ENCODE measurements at places on chromosomes 5 and 9.
A peak's percentile ranks its signal among the peaks of the same experiment; 100 is the strongest.

GRCh38 chr5:36870399-36871040 is 6.0 kb upstream of the NIPBL start:
- no peak for DNase-seq

GRCh38 chr9:97627624-97628023 is 5.5 kb downstream of the TSTD2 start:
- no peak for DNase-seq

DNA sequence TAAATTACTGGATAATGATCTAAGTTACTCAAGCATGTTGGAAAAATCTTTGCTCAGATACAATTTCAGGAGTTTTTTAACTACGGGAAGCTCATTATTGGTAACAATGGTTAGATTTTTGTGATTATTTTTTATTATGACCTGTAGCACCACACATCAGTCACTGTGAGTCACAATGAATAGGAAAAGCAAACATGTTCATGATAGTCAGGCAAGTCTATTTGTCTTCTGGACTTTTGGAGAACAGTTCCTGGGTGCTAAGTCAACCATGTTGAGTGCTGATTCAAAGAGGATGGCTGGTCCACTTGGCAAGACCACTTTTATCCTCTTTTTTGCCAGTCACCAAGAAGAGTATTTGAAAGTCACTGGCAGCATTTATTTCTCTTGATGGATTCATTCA is 403.2 kb downstream of the KIF4B start:
- no peak for DNase-seq

GRCh38 chr5:1997640-1998347 is 115.1 kb upstream of the IRX4 start:
- no peak for DNase-seq

DNA sequence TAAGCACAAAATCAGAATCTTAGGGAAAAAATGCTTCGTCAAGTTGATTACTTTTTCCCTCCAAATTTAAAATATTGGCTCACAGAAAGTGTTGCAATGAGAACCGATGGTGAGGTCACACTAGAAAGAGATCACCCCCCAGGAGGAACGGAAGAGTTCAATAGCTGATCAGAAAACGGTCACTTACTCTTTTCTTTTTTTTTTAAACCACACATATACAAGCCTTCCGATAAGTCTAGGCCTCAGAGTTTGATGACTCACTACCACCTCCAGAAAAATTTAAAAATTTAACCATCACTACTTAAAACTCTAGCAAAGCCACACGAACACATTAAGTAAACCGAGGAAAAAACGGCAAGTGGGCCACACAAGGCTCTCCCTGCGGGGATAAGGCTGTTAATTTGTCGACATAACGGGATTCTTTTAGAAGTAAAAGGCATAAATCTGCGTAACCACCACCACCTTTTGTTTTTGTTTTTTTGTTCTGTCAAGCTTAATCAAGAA is 1.2 kb downstream of the SURF4 start:
- DNase-seq: no peak

DNA sequence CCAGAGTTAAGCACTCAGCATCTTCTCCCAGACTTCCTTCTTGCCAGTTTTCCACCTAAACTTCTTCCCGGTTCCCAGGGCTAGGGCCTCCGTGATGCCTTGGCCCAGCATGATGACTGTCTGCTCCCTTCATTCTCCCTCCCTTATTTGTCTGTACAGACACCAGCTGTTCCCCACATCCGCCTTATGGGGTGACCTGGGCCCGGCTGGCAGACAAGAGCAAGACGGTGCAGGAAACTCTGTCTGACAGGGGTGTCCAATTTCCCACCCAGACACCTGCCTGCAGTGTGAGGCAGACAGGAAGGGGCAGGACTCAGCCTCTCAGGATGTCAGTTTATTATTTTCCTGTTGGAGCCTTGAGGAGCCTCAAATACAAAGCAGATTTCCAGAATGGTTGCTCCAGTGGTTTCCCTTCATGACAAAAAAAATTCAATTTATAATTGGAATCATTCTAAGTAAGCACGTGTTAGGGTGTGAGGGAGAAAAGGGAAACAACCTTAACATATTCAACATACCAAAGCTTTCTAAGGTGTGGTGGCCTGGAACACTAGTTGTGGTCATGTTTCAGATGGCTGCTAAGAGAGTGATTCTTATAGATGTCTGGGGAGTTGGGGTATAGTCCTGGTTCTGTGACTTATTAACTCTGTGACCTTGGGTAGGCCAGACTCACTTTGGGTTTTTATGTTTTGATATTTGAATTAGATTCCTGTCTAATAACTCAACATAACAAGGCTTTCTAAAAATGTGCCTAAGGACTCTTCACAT is 234.5 kb downstream of the PAPPA start:
- DNase-seq: peak; percentile 75

DNA sequence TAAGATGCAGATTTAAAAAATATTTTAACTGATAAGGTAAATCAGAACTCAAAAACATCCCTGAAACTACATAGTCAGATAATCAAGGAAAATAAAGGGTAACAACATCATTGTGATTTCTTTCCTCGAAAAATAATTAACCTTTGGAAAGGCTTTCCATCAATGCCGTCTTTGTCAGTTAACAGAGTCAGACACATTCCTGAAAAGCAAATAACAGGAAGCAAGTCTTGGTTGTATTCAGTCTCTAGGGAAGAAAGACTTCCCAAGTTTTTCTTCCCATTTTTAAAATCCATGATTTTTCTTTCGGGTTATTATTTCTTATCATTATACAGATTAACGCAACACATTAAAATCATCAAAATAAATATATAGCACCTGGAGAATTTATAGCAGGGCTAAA is 256.4 kb upstream of the CDH6 start:
- no peak for DNase-seq

DNA sequence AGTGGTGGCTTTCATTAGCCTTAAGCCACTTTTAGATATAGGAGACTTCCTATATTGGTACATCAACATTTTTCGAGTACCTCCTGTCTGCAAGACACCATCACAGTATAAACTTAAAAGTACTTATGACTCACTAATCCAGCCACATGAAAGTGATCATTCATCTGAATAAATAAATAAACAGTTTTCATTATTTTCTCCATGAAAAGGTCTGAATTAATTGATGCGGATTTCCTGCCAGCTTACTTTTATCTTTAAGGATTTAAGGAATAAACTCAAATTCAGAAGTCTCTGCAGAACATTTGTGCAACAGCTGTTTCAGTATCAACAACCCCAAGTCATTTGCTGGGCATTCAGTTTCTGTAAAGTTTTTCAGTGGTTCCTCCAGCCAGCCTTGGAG is 4.0 kb downstream of the SAP30L start:
- DNase-seq: no peak

DNA sequence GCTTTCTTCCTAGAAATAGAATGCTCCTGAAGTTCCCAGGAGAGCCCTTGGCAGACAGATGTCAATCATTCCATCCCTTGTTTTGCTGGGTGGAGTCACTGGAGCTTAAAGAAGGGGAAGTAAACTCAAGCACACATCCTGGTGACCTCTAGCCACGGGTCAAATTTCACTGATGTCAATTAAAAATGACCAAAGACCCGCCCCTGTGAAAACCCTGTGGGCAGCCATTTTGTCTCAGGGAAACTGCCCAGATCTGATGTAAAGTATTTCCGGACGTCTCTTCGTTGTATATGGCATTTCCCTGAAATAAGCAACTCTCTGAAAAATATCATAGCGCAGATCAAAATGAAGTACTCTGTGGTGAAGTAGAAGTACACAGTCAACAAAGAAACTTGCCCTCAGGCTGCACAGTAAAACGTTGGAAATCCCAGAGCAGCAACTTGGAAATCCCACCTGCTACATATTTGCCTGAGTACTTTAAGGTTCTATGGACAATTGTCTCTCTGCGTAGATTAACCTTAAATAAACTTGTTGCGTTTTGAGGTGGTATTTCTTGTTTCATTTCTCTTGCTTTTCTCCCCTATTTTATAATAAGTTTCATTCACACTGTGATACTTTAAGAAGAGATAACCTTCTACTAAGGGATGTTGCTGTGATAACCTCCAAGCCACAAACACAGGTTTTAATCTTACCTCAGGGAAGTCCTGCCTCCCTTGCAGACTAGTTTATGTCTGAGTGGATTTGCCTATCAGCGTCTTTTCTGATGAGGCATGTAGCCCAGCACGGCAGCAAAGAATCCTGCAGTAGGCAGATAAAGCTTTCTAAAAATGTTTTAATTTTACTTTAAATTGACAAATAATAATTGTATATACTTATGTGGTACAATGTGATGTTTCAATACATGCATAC is 60.9 kb upstream of the PIP5K1B start:
- no peak for DNase-seq
